ENCODE measurements at places on chromosomes 16 and 17.

DNA sequence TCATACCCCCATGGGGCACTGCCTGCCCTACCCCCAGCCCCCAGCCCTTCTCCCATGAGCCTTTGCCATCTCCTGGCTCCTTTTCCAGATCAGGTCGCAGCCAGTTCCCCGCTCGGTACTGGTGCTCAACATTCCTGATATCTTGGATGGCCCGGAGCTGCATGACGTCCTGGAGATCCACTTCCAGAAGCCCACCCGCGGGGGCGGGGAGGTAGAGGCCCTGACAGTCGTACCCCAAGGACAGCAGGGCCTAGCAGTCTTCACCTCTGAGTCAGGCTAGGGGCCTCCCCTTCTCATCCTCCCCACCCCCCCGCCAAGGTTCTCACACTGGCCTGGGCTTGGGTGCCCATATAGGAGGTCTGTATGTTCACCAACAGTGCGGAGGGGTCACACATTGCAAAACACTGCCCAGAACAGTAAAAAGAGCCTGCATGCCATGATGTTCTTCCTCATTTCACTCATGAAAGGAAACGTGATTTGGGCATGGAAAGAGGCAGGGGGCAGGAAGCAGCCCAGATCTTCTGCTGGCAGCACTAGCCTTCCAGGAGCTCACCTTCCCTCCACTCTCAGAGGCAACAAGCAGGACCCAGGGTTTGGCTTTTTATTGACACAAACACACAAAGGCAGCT is 7.5 kb downstream of the IFI35 start:
- DNase-seq = no peak

DNA sequence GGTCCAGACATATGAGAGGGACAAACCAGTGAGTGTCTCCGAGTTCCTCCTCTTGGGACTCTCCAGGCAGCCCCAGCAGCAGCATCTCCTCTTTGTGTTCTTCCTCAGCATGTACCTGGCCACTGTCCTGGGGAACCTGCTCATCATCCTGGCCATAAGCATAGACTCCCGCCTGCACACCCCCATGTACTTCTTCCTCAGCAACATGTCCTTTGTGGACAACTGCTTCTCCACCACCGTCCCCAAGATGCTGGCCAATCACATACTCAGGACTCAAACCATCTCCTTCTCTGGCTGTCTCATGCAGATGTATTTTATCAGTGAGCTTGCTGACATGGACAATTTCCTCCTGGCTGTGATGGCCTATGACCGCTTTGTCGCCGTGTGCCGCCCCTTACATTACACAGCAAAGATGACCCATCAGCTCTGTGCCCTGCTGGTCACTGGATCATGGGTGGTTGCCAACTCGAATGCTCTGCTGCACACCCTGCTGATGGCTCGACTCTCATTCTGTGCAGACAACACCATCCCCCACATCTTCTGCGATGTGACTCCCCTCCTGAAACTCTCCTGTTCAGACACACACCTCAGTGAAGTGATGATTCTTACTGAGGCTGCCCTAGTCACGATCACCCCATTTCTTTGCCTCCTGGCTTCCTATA is 19.2 kb downstream of the ZNF200 start:
- no peak for DNase-seq

DNA sequence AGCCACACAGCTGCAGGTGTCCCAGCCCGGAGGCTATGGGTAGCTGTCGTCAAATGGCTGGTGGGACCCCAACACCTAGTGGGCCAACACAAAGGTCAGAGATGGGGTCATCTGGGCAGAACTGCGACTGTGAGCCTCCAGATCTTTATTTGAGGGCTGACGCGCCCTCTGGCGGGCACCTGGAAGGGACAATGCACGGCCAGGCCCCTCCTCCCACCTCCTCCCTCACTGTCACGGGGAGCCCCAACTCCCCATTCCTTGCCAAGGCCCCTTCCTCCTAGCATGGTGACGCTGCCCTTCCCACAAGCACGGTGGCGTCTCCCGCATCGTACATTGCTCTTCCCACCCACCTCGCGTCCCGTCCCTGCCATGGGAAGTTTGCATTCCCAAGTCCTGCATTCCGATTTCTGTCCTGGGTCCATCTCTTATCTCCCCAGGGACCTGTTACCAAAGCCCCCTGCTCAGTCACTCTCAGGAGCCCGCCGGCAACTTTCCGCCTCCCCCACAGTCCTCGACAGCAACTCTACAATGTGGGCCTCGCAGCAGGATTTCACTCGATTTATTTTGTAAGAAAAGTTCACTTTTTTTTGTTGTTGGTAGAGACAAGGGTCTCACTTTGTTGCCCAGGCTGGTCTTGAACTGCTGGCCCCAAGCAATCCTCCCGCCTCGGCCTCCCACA is 1.0 kb downstream of the TLE7 start:
- DNase-seq = no peak

- no peak for DNase-seq
These were observed 19.0 kb upstream of the KLHDC4 start for GRCh38 chr16:87784812-87785211.

- peak; percentile 14 for DNase-seq
These were observed 134.2 kb upstream of the CIBAR2 start for GRCh38 chr16:85246473-85246872.

GRCh38 chr17:9249245-9249953 is 228.1 kb downstream of the NTN1 start:
- no peak for DNase-seq

- DNase-seq = no peak
These were observed 20.3 kb downstream of the TRARG1 start for GRCh38 chr17:1299552-1300370.

- no peak for DNase-seq
These were observed 9.5 kb downstream of the IRF8 start for GRCh38 chr16:85908444-85908843.

GRCh38 chr16:84044118-84044488 is 1.5 kb upstream of the SLC38A8 start:
- no peak for DNase-seq

DNA sequence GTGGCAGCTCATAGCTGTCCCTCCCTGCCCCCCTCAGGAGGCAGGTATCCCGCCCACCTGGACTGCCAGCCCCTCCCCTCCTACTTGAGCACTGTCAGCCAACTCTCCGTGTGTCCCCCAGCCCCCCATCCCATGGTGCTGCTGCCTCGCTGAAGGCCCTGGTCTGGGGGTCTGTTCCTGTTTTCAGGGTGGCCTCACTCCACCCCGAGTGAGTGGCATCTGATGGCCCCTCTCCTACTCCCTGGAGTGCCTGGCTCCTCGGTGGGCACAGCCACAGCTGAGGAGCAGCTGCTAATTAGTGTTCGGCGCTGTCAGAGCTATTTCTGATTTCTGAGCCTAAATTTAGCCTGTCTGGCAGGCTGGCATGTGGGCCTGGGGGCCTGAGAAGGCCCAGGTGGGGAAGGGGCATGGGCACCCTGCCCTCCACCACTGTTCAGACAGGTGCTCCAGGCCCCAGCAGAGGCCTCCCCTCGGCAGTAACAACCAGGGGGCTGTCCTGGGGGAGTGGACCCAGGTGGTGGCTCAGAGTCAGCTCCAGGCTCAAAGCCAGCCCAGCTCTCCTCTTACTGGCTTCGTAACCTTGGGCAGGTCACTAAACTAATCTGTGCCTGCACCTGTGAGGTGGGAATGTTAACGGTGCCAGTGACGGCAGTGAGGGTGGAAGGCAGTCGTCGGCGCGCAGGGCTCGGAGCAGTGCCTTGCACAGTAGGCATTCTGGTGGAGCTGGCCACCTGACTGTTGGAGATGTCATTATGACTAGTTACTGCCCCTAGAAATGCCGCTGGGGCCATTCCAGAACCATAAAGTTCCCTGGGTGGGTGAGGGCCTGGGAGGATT is 6.5 kb downstream of the FMNL1 start:
- DNase-seq = no peak

DNA sequence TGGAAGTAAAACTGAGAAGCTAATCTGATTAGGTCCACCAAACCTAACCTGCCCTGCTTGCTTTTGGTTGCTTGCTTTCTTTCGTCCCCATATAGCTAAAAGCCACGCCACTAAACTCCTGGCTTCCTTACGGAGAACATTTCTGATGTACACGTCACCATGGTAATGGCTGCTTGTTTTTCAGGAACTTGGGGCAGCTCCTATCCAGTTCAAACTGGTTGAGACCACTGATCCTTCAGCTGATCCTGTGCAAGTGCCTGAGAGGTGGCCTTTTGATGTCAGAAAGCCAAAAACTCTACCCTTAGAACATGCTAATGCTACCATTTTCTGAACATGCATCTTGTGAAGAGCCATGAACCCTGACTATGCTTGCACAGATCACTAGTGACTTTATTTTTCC is 14.4 kb upstream of the DHRS7C start:
- DNase-seq = no peak

DNA sequence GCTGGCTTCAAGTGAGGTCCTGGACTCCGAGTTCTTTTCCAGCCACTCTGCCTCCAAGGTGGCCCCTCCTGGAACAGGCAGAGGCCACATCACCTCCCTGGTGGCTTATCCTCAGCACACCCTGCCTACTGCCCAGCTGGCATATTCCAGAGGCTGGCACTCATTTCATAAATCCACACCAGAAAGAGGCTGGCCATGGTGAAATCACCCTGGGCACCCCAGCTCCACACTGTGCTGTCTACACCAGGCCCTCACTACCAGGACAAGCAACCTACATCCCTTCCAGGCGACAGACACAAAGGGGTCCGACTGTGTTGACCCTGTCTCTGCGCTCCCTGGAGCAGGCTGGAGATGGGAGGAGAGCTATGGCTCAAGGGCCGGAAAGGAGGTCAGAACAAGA is 100.2 kb downstream of the C16orf78 start:
- DNase-seq = no peak

- DNase-seq = no peak
These were observed 16.2 kb downstream of the NETO2 start for GRCh38 chr16:47127541-47127940.

DNA sequence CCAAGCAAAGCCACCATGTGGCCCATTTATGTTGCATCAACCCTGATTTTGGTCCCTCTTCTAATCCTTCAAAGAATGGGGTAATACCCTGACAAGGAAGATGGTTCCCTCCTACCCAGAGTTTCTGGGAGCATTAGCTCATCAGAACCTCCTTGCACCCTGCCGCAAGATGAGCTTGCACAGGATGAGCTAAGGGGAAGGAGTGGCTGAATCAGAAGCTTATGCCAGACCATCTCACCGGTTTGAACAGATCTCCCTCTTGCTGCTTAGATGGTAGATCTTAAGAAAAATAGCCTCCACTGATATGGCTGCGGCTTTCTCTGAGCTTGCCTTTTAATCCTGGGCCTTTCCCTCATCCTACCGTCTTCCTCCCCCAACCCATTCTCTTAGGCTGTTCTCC is 175.1 kb downstream of the SOX9 start:
- no peak for DNase-seq

DNA sequence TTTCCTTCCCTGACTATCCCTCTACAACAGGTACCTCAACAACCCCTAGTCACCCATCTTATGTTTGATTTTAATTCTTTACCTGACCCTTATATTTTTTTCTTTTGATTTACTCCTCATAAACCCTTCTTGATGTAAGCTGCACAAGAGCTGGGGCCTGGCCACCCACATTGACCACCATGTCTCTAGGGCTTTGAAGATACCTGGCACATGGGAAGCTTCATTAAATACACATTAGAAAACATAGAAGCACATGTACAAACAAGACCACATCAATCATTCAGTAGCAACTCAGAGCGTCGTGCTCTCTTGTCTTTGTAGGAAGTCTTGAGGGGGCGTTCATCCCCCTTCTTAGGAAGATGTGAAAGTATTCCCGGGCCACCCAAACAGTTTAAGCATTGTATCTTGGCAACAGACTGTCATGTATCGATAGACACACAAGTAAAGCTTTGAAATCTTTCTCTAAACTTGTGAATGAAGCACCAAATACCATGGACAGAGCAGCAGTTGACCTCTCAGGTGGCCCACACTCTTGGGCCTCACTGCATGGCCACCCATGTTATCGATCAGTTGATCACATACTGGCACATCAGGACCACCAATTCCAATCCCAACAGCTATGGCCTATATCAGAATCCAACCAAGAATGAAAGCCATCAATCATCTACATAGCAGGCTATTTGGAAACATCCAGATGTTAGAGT is 183.6 kb downstream of the ZFHX3 start:
- no peak for DNase-seq

GRCh38 chr16:85445779-85446222 is 167.3 kb upstream of the GSE1 start:
- peak; percentile 56 for DNase-seq

DNA sequence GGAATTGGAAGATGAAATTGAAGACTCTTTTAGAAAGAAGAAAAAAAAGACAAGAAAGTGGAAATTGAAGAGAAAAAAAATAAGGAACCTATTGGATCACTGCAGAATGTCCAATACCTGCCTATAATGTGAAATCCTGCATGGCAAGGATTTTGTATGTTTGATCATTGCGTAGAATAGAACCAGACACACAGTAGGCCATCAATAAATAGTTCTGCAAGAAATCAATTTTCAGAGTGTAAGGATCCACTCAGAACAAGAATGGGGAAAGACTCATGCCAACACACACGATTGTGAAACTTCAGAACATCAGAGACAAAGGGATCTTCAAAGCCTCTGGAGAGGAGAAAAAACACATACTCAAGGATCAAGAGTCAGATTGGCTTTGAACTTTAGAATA is 39.7 kb upstream of the DHX40 start:
- DNase-seq = no peak

- no peak for DNase-seq
These were observed 253.3 kb downstream of the MAF start for GRCh38 chr16:79347277-79347676.

DNA sequence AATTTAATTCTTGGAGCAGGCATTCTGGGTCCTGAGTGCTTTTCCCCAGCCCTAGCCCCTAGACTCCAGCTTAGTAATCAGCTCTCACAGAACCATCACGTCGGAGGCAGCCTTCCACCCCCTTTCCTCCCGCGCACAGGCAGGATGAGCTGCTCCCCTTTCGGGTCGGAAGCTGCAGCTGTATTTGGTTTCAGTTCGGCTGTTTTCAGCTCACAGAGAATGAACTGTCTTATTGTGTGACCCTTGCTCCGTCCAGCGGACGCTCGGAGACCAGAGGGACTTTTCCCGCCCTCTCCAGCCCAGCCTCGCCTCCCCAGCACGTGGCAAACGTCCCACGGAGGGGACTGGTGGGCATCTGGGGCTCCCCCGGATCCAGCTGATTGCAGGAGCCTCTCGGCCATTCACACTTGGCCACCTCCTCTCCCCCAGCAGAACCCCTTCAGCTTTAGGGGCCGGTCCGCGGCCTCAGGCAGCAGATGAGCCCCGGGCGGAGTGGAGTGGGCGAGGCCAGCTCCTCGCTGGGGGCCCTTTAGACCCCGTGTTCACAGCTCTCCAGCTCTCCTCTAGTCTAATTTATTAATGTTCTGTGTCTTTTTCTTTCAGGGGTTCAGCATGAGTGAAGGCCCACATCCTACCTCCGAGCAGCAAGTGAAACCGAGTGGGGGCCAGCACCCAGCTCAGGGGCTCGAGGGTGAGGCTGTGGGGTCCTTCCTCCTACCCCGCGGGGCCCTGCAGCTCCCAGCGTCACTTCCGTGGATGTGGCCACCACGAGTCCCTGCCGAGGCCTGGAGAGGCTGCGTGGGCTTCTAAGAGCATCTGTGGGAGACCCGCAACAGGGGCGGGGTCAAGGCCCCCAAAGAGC is 863 bp upstream of the UTS2R start:
- no peak for DNase-seq

DNA sequence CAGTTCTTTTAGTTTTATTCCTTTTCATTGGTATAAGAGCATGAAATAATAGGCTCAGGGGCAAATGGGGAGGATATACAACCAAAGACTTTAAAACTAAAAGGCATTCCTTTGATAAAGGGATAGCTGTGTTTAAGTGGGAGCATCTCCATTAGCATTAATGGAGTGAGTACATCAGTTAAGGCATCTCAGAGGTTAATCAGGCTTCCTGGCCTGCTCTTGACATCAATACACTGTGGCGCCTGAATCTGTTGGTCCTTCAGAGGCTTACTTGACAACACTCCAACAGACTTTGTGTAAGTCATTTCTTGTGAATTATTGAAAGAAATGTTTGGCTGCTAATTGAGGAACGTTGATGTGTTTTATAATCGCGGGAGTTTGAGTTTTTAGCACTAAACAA is 230.7 kb downstream of the BCAS3 start:
- DNase-seq = no peak

Data from NCI-H2081 treated with DMSO at 0.1 percent for 48 hours (cell line).